ENCODE measurements at places on chromosomes 11 and 22. TPM values are rescaled to one million over a fixed set of nuclear protein-coding genes. Genes with fewer than 3 reads are reported as not detected.

The NAT10 gene
- total RNA-seq, result 23.2 TPM

The PRR33 gene
- 0.75 TPM for total RNA-seq

The MMP27 gene
- not detected for total RNA-seq

The UFD1 gene
- 36.2 TPM for total RNA-seq

DNA sequence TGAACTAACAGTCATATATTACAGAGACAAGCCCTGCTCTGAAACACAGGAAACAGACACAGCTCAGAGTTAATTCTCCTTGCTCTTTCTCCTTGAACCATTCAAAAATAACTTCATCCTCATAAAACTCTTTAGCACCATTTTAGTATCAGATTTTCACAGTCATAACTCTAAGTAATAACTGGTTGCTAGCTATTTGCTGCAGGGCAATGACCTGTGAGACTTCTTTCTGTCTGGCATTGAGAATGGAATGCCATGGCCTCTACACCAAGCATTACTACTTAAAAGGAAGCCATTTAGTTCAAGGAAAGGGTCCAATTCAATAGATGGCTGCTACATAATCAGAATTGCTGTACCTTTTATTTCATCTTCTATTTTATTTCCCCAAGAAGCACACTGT is 186.6 kb upstream of the CCDC90B start:
- no peak for DNase-seq

- DNase-seq, result no peak
Measured at GRCh38 chr22:46895753-46896152, 133.3 kb downstream of the TBC1D22A start.

DNA sequence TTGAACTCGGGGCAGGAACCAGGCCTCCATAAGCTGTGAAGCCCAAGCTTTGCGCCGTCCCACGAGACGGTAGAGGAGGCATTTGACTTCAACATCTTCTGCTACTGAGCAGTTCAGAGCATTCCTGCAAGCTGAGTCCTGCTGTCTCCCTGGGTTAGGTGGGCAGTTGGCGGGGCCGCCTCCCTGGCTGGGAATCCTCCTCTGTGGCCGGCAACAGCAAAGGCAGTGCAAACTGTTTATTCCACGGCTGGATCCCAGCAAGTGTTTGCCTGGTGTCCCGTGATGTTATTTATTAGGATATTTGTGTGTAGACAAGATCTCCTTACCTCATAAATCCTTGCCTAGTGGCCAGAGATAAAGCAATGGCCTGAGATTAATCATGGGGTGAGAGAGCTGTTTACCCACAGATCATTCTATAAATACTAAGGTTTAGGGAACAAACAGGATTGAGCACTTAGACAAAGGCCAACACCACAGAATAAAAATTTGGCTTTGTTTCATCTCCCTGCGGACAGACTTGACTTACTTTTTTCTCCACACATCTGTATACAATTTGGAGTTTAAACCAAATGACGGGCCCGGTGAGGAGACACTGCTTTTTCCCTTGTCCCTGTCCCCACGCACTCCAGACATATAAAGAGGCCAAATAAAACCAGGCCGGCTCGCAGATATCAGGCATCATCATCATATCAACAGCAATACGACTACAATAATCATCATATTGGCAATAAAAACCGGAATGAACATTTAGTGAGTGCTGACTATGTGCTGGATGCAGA is 63.4 kb downstream of the NAT10 start:
- DNase-seq, result no peak

- DNase-seq, result peak; percentile 35
Measured at GRCh38 chr11:64456509-64457320, 97.8 kb downstream of the RPS6KA4 start.

DNA sequence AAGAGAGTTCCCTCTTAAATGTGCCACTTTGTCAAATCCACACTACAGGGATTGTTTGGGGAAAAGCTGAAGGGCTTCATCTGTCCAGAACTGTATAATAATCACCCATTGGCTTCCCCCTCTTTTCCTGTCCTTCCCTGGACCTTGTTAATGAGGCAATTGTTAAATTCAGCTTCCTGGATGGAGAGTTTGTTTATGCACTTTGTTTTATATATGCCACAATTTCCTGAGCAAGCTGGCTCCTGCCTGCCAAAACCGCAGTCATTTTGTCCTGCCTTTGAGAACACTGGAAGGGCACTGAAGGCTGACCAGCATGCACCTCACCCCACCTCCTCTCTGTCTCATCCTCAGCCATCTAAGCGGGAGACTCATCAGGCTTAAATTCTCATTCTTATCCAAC is 86.2 kb downstream of the MSANTD4 start:
- no peak for DNase-seq
